ENCODE measurements at places on chromosomes 16 and 17.

GRCh38 chr17:29433541-29433940 is 43.4 kb downstream of the TAOK1 start:
- ATAC-seq: no peak

GRCh38 chr16:86854058-86854621 is 275.8 kb downstream of the FOXL1 start:
- ATAC-seq: peak; percentile 57

DNA sequence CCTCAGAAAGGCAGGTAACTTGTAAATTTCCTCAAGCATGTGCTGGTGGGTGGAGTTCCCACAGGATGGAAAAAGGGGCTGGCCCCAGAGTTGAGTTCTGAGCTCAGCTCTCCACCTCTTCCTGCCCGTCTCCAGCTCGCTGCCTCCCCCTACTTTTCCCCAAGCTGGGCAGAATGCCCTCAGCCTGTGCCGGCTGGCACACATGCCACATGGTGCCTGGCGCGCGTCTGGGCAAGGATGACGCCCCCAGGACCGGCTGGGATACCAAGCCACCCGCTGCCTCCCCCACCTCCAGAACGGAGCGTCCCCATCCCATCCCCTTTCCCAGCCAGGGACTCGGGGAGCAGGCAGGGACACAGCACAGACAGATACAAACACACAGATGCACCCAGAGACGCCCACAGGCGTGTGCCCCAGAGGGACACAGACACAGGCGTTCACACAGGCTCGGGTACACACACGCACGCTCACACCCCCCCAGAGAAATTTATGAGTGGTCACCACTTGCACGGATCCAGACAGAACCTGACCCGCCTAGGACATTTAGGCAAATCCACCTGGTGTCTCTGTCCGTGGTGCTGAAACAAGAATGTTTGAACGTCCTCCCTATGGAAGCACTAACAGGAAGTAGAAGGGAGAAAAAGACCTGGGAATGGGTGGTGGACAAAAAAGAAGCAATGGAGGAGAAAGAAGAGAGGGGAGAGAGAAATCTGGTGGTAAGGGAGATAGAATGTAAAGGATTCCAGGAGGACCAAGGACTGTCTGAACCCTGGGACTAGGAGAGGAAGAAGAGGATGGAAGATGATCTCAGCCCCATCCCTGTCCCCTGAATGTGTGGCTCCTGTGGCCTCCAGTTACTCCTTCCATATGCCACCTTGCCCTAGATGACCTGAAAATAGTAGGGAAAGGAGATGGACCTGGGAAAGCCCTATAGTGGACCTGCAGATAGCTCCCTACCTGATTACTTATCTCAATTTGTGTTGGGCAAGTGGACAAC is 15.5 kb downstream of the NEUROD2 start:
- ATAC-seq: peak; percentile 55

GRCh38 chr17:77140878-77141767 is at the start of gene SEC14L1:
Gene SEC14L1 (plus strand): TSS chr17:77140969. CDS start chr17:77143597, 2,628 bp downstream.
- ATAC-seq: peak; percentile 35

DNA sequence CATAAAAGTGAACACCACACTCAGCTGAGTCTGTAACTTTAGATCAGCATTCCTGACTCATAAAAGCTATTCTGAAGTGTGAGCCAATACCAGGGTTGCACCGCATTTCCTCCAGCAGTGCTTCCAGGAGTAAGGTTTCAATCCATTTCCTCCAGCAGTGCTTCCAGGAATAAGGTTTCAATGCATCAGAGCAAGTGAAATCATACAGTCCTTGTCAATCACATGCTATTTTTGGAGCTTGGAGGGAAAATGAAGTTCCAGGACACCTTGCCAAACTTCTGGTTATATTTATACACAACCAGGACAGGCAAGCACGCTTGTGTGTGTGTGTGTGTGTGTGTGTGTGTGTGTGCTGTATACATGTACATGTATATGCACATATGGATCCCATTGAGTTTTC is 327.6 kb downstream of the GRIN2A start:
- ATAC-seq: no peak

DNA sequence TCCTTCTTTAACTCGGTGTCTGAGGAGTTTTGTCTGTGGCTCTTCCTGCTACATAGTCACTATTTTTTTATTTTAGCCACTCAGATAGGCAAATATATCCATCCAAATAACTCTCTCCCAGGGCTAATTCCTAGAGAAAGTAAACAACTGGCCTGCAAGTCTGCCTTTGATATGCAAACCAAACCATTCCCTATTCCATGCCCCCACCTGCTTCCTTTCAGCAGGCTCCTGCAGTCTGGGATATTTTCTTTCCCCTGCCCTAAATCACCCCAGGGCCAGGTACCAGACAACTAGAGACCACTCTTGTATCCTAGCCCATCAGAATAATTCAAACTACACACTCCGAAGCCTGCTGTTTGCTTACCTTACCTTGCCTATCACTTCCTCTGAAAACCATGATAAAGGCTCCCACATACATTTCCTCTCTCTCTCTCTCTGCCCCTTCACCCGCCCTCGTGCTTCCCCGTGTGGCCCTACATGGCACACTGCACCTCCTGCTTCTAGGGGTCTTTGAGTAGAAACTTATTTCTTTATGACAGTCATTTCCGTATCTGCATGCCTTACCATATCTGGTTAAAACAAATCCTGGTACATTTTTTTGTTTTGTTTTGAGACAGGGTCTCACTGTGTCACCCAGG is 8.3 kb downstream of the CD300H start:
- no peak for ATAC-seq

- ATAC-seq: no peak
These were observed 25.0 kb downstream of the TMEM94 start for GRCh38 chr17:75481194-75482068.

GRCh38 chr17:65984299-65984698 is 207.6 kb downstream of the CEP112 start:
- ATAC-seq: no peak

- ATAC-seq: no peak
These were observed 146.5 kb downstream of the RGS9 start for GRCh38 chr17:65283704-65284103.

- no peak for ATAC-seq
These were observed at the start of gene HCRT for GRCh38 chr17:42184713-42185620. Gene HCRT (minus strand): TSS chr17:42185452. CDS start chr17:42185365, 87 bp downstream.

GRCh38 chr17:76444518-76445311 is 8.2 kb downstream of the UBE2O start:
- ATAC-seq: no peak

DNA sequence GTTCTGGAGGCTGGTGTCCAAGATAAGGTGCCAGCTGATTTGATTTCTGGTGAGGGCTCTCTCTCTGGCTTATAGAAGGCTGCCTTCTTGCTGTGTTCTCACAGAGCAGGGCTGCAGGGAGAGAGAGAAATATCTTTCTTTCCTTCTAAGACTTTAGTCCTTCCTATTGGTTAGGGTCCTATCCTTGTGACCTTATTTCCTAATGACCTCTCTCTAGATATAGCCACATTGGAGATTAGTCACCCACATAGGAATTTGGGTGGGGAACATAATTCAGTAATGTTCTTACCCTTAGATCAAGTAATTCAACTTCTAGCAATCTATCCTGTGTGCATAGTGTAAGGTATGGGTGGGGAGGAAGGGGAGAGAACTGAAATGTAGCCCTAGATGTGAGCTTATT is 18.0 kb upstream of the ABCA5 start:
- no peak for ATAC-seq

Data from SK-N-SH treated with all-trans-retinoic acid at 6 μM for 48 hours (cell line).